Activated CD4-positive, alpha-beta T cell treated with anti-CD3 and anti-CD28 coated beads, Interleukin-2, amount 50 U/mL, for 16 hours (primary cell): ENCODE measurements at places on chromosomes 11 and 22.

DNA sequence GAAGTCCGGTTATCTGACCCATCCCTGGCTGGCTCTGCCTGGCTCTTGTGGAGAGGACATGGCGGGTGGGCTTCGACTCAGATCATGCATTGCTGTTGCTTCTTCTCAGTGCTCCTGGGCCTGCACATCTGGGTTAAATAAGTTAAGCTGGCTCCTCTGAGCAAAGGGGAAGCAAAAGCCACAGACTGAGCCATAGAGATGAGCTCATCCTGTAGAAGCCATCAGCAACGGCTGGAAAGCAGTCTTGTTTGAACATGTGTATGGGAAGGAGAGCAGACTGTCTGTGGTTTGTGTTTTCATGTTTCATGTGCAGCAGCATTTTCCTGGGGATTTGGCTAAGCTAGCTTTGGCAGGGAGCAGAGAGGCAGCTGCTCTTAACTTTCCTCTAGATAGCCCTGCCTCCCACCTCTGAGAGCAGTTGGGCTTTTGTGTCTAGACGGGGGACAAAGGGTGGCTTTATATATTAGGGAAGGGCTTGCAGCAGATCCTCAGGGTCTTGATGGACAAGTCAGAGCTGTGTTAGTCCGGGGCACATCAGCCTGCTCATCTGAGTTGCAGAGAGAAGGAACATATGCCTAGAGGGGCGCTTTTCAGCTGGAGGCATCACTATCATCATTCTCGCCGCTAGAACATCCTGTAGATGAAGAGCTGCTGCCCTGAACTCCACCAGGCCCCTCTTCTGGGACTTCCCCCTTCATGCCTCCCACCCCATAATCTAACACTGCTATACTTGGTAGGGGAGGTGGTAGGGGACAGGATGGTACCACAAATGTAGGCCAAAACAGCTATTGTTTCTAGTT, 14.9 kb downstream of the DCPS start:
- peak; percentile 50 for DNase-seq

DNA sequence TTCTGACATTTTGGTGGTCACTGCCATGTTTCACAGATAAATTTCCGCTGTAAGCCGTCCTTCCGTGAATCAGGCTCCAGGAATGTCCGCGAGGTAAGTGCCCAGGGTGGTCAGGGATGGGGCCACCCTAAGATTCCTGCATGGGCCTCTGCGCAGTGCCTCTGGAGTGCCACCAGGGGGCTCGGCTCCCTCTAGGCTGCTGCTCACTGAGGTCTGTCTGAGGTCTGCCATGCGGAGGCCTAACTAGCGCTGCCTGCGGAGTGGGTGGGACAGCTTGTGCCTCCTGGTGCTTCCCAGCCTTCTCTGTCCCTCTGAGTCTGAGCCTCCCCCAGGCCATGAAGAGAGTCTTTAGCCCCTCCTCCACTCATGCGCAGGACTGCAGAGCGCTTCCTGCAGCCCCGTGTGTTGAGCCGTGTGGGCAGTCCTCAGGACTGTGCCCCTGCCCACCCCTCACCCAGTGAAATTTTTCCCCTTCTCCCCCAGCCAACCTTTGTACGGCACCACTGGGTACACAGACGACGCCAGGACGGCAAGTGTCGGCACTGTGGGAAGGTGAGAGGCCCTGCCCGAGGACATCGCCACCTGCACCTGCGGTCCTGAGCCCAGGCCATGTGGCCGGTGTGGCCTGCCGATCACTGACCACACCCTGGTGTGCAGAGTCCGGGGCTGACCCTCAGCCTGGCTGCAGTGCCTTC, 11.9 kb upstream of the MDK start:
- DNase-seq: peak; percentile 61

- no peak for DNase-seq
These were observed 109.1 kb downstream of the RASSF10 start for GRCh38 chr11:13118194-13118593.

DNA sequence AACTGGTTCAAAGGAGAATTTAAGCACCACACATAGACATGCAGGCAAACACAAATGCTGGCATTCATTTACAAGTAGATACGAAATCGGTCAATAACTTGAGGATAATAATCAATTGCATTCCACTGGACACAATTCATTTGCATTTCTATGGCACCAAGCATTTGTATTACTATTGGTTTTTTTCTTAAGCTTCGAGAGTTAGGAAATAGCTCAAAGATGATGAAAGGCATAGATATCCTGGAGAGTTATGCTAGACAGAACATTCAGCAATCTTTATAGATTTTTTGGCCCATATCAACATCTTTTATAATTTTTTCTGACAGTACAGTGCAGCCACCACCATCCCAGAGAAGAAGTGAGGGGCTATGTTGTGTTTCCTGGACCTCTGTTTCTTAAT, 544.4 kb downstream of the MIAT start:
- DNase-seq: no peak

- DNase-seq: no peak
These were observed 46.8 kb upstream of the IGLL5 start for GRCh38 chr22:22840780-22841179.

DNA sequence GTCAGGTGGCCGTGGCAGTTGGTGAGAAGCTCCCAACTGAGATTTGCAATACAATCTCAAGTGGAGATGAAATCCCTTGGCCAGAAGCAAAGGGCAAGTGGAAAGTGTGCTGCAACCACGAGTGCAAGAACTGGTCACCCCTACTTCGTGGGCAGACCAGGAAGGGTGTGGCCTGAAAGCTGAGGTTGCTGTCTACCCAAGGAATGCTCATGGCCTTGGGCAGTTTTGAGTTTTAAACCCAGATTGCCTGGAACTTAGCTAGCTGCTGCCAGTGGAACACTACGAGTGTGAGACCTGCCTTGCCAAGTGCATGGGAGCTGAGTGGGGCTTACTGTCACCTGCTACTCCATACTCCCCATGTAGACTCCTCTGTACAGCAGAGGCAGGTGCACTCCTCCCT, 113.3 kb upstream of the FAT3 start:
- DNase-seq: no peak

- DNase-seq: no peak
These were observed 124.0 kb downstream of the FEZ1 start for GRCh38 chr11:125372088-125372487.

DNA sequence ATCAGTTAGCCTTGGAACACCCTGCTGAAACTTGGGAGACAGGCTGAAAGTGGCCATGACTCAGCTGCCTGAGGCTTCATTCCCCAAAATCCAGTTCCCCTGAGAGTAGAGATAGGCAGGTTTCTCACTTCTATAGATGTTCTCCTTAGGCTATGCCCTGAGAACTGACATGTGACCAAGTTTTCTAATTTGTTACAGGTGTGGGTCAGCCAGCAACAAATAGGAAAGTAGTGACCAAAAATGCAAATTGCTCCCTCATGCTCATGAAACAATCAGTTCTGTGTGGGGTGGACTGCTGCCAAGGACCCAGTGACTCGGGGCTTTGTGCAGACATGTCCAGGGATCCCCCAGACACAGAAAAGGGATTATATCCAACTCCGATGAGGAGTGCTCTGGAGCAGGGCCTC, 7.3 kb upstream of the CCDC15 start:
- no peak for DNase-seq

DNA sequence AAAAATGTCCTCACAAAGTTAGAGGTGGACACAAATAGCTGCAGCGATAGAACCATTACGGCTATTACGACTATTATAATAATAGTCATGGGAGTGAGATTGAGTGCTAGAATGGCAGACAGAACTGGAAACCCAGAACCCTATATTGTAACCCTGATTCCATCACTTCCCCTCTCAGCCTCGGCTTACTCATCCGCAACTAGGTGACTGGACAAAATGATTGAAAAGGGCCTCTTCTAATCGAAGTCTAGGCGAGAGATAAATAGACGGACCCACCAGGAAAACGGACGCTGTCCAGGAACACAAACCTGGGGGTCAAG, 629 bp downstream of the PSMA1 start:
- DNase-seq: peak; percentile 52

DNA sequence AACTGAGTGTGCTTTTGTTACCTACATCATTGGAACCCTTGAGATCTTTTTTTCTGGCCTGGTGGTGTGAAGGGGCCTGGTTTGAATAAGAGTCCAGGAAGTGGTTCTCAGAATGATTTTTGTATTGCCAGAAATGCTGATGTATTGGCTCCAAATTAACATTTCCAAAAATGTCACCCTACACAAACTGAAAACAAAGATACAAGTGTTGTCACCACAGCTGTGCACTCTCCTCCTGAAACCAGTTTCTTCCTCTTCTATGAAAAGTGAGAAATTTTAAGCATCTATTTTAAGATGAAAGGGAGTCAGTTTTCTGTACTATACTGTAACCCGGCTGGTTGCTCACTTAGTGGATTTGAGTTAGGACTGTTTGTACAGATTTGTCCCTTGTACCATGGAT, 218.8 kb downstream of the PGR start:
- no peak for DNase-seq

- no peak for DNase-seq
These were observed 4747.7 kb upstream of the OR11H1 start for GRCh38 chr22:10780281-10780680.

- no peak for DNase-seq
These were observed 260.8 kb downstream of the LARGE1 start for GRCh38 chr22:33659448-33659847.

DNA sequence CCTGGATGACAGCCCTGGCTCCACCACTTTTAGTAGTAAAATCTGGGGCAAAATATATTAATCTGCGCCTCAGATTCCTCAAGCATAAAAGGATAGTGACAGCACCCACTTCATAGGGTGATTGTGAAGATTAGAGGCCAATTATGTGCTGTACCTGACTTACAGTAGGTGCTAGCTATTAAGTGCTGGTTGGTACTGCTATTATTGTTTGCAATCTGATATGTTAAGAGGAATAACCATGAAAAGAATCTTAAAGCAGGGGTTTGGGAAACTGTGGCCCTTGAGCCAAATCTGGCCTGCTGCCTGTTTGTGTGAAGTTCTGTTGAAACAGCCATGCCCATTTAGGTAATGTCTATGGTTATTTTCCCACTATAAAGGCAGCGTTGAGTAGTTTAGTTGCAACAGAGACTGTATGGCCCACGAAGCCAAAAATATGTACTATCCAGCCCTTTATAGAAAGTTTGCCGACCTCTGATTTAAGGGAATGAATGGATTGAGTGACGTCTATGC, 44.7 kb upstream of the MN1 start:
- no peak for DNase-seq

GRCh38 chr11:3196161-3197043, 22.2 kb downstream of the MRGPRG start:
- DNase-seq: no peak

- DNase-seq: no peak
These were observed 18.6 kb downstream of the TUBGCP6 start for GRCh38 chr22:50226063-50226874.

- DNase-seq: no peak
These were observed 326.5 kb downstream of the BUD13 start for GRCh38 chr11:116446048-116446941.

DNA sequence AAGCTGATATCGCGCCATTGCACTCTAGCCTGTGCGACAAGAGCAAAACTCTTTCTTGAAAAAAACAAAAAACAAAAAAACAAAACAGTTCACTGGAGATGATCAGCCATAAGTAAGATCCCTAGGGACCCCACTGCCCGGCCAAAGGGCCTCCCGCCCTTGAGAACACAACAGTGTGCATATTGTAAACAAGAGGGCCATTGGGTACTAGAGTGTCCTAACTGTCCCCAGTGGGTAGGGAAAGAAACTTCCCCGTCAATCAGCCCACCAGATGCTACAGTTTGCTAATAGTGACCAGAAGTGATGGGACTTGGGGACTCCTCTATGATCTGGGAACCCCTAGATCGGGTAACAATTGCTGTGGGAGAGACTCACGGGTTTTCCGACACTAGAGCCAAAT, 3.7 kb upstream of the ACY3 start:
- no peak for DNase-seq

DNA sequence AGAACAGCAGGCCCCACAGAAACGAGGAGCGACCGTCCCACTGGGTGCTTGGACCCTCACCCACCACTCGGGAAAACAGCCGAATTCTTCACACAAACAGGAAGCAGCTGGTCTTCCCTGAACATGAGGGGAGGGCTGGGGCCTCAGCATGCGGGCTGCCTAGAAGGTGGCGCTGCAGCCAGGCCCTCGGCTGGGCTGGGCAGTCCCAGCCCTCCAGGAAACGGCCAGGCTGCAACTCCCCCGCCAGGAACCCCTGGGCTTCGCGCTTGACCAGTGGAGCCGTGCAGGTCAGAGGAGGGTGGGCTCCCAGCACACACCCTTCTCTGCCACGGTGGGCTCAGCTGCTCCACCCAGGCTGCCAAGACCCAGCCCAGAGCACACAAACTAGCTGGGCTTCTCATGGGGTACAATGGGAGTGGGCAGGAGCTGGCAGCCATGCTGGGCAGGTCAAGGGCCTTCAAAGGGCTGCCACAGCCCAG, 29.6 kb downstream of the IGF2 start:
- no peak for DNase-seq

GRCh38 chr11:16186680-16187079, 169.7 kb downstream of the SOX6 start:
- DNase-seq: no peak

DNA sequence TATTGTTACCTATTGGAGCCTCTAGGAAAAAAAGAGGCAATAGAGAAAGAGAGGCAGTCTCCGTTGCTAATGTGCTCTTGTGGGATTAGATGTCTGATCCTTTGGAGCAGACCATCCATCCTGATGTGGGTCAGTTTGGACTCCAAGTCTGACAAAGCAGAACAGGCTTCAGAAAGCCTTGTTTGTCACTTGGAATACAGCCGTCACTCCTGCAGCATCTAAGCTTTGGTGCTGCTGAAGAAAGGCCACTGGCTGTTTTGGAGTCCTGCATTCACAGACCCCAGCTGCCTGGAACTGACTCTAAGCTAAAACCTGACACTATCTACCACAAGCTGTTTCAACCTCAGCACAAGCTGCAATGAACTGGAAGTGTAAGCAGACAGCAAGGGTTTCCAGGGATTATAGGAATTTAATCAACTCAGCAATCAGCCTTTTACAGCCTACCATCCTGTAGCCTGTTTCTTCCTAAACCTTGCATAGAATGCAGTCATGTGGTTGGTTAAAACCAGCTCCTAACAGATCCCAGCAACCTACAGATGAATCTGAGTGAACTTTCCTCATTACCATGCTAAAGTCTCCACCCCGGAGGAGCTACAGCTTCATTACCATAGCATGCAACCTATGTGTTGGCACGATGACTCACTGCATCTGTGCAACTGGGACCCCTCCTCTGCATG, 3.7 kb upstream of the PLAAT4 start:
- DNase-seq: no peak

GRCh38 chr22:30606455-30607299, at the start of gene TCN2:
TSS of gene TCN2 (plus strand) at chr22:30607174. CDS start at chr22:30607332, 158 bp downstream.
- DNase-seq: peak; percentile 44

DNA sequence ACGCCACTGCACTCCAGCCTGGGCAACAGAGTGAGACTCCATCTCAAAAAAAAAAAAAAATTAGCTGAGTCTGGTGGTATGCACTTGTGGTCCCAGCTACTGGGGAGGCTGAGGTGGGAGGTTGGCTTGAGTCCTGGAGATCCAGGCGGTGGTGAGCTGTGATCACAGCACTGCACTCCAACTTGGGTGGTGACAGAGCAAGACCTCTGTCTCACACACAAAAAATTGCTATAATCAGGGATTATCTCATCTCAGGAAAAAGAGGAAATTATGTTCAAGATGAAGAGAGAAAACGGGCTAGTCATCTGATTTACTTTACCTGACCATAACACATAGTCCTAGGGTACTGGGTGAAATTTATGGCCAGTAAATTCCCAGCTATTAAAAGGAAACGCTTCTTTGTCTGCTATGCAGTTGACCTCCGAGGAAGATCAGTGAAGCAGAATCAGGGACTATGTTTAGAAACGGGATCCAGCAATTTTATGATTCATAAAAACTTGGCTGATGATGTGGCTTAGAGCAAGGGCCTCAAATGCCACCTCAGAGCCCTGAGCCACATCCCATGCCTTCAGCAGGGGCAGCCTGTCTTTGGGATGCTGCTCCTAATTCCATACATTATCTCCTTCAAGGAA, 386.2 kb downstream of the NTM start:
- no peak for DNase-seq
